ENCODE measurements at places on chromosomes 2 and 18.

DNA sequence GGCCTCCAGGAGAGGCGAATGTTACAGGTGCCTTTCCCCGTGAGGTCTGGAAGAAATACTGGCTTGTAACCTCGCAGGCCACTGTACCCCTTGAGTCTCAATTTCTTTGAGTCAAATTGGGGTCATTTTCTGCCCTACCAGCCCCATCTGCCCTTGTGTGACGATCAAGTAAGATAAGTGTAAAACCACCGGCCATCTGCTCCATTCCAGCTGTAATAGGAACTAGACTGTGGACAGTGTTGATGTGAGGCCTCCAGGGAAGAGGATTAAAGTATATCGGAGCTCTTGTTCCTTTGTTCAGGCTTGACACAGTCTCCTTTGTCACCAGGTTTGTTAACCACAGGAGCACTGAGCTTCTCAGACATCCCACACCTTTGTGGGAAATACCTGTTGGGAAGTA, 65.6 kb downstream of the MRPS9 start:
- DNase-seq, result no peak

- DNase-seq, result no peak
Measured at GRCh38 chr18:66124394-66124793, 373.6 kb downstream of the CDH7 start.

GRCh38 chr2:197255543-197255942, 55.0 kb downstream of the ANKRD44 start:
- peak; percentile 31 for DNase-seq

DNA sequence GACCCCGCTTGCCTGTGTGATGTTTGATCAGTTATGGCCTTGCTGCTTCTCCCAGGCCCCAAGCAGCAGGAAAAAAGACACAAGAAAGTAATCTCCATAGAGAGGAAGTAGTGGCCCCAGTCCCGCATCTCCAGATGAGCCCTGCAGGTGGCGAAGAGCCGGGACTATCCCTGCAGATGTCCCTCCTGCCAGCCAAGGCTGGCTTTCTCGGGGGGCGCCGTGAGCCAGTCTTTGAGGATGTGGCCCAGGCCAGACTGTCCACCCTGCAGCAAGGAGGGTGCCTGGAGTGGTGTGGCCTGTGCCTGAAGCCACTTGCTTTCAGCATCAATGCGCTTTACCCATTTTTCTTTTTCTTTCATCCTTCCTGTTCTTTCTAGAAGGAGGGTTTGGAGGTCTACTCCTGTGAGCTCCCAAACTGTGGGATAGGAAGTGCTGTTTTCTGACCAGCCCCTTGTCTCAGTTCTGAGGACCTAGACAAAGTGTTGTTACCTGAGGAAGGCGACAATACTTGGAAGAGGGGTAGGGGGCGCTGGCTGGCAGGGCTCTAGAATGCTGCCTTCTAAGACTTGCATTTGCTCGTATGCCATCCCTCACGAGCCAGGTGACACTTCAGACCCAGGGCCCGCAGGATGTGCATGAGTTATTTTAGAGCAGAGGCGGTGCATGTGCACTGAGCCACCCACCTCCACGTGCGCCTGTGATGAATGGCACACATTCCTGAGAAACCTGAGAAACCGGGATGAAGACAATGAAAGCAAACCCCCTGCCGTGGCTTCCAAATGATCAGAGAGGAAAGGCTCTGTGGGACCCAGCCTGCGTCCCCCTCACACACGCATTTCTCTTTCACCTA, 255.8 kb downstream of the FBXO15 start:
- no peak for DNase-seq

DNA sequence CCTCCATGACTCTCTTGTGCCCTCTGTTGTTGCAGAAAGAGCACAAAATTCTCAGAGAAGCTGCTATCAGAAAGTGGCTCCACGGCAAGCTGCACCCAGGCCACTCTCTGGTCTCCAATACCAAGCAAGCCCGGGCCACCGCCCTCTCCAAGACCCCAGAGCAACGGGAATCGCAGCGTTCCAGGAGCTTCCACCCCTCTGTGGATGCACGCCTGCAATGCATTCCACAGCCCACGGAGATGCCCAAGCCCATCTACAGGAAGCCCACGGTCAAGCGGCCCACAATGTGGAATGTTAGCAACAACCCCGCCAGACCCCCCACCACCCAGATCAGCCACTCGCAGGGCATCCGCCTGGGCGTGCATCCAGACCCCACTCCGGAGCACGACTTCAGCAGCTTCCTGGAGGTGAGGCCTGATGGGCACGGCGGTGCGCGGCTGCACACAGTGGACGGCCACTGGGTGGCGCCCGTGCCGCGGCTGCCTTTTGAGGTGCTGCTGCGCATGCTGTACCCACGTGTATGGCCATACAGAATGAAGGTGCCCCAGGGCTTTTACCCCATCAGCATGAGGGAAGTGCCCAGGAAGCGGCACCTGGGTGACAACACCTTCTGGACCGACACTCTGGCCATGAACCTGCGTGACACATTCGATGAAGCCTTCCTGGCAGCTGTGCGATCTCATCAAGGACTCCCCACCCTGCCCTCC, 6.3 kb downstream of the ANKRD53 start:
- peak; percentile 65 for DNase-seq

DNA sequence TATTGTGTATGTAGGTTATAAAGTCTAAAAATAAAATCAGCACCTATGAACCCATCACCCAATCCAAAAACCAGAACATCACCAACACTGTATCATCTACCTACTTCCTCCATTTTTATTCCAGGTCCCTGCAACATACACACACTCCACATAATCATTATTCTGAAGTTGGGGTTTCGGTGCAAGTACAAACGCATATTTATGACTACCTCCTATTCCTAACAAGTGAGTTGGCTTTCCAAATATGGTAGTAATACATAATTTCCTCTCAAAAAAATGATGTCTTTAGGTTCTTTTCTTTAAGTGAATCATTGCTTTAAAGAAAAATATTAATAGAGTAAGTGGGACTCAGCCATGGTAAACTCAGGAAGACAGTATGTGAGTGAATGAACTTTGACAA, 3.3 kb downstream of the ACVR1 start:
- no peak for DNase-seq

- DNase-seq, result no peak
Measured at GRCh38 chr18:78605255-78605654, 374.4 kb upstream of the SALL3 start.

DNA sequence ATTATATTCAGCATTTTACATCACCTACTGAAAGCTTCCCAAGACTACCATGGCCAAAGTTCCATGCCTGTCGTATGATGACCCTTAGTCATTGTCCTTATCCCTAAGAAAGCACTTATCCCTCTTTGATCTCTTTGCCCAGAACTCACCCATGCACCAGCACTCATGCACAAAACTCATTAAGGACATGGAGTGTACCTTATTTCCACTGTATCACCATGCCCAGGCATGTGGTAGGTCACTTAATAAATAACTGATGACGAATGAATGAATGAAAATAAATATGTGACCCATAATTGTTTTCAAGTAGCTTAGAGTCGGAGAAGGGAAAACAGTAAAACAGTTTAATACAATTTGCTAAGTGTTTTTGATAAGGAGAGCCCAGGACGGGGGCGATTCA, 220.1 kb downstream of the IKZF2 start:
- no peak for DNase-seq

DNA sequence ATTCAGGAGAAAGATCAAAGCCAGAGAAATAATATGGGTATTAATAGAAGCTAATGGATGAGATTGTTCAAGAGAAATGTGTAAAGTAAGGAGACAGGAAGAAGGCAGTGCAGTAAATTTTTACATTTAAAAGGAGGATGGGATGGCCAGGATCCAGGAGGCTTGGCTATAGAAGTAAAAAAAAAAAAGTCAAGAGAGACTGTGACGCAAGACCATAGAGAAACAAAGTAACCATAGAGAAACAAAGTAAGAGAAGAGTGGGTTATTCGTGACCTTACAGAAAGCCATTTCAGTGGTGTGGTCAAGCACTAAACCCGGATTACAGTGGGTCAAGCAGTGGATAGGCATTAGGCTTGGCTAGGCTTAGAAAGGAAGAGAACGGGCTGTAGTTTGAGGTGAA, 10.5 kb upstream of the FAM171B start:
- no peak for DNase-seq

DNA sequence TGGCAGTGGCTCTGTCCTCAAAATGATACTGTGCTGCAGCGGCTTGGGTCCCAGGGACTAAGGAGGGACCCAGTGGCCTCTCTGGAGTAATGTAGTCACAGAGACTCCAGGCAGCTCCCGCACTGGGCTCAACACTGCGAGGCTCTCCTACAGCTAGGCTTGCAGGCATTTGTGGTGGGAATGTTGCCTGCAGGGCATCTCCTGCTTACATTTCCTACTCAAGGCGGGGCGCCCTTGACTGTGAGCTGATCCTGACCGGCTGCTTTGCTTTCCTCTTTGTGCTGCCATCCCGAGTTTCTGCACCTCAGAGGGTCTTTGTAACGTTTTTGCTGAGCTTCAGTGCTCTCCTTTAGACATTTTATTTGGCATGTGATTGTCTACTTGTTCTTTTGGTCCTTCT, 177.4 kb upstream of the FN1 start:
- no peak for DNase-seq

DNA sequence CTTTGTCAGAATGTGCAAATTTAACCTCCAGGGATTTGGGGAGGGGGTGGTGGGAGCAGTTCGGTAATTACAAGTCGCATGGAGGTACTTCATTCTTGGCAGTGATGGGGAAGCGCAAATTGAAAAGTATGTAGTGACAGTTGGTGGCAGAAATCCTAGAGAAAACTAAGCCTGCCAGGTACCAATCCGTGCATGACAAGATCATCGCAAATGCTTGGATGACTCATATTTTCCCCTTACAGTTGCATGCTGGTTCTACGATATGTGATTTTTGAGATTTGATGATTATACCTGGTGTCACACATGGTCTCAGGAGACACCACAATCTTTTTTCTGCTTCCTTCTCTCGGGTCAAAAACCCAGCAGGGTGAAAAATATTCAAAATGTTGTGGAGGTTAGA, 479.7 kb upstream of the ID2 start:
- DNase-seq, result no peak

GRCh38 chr2:112724591-112725525, 4.0 kb downstream of the NT5DC4 start:
- no peak for DNase-seq

DNA sequence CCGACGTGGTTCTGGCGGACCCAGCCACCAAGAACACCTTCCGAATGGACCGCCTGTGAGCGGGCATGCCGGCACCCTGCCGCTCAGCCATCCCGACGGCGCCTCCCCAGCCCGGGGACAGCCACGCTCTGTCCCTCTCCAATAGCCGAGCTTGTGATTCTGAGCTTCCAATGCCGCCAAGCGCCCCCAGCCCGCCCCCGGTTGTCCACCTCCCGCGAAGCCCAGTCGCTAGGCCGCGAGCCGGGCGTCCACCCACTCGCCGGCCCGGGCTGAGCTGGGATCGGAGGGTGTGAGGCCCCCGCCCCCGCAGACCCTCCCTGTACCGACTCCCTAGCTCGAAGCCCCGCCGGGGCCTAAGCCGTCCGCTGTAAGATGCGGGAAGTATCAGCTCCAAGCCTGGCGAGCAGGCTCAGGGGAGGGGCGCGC, 1195.1 kb upstream of the CHAC2 start:
- no peak for DNase-seq

- DNase-seq, result no peak
Measured at GRCh38 chr2:151775057-151775740, 40.9 kb upstream of the NEB start.

DNA sequence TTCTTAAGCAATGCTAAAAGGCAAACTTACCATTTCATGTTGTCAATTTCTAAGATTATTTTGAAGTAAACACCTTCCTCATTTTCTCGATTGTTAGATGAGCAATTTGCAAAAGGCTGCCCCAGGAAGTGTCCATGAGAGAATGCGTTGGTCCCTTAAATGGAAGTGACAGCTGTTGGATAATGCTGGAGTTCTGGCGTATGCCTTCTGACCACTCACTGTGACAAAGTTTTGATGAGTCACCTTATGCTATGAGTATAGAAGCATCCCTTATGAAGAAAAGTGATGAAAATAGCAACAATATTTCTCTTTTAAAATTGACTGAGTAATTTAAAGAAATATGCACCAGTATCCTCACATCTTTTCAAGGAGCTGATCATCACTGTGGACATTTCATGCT, 1497.5 kb downstream of the DPP10 start:
- DNase-seq, result no peak

GRCh38 chr2:66574701-66575624, 140.0 kb downstream of the MEIS1 start:
- no peak for DNase-seq

GRCh38 chr2:205589479-205589878, 92.8 kb upstream of the NRP2 start:
- DNase-seq, result no peak

DNA sequence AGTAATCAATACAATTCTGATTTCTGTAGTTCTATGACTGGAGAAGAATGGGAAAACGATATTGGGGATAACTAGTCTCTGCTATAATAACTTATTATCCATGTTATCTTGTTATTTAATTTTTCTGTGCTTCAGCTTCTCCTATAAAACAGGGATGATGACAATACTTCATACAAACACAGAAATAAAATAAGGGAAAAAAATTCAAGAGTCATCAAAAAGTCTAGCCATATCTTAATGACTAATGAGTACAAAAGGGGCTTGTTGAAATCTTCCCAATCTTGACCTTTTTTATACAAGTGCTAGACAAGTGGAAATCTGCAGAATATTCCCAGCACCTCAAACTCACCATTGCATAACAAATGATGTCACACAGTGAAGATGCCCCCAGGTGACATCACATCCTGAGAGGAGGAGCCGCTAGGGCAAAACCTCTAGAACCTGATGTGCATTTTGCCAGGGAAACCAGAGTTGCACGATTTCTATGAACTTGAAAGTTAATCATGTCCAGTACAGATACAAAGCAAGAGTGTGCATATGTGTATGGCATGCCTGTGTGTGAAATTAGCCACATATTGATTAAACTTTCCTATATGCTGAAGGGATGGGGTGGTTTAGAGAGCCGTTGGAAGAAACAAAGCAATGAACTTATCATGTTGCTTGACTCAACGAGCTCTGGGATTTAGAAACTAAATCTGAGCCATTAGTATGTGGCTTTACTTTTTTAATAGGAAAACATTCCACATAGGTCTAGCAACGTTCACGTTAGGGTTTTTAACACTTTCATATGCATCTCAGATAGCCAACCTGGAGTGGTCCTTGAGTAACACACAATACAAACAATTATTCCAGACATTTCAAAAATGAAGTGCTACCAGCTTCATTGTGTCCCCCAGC, 278.9 kb downstream of the SLC4A3 start:
- no peak for DNase-seq

- no peak for DNase-seq
Measured at GRCh38 chr2:47301277-47301618, 101.7 kb upstream of the MSH2 start.

GRCh38 chr2:144234542-144234871, 285.4 kb downstream of the ZEB2 start:
- DNase-seq, result no peak

DNA sequence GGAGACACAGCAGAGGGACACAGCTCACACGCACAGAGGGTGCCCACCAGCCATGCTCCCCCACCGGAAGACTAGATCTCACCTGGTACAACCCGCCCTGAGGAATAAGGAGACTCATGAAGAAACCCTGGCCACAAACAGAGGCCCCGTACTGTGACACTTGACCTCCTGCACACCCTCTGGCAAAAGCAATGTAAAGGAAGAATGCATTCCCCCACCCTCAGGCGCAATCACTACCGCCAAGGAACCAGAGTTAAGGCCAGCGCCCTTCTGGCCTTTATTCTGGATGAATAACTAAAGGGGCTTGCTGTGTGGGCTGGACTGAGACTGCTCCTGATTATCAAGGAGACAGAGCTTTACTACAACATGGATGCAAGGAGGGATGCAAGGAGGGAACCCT, 509.2 kb upstream of the SPHKAP start:
- no peak for DNase-seq

Measured in stimulated activated CD8-positive, alpha-beta memory T cell treated with anti-CD3 and anti-CD28 coated beads, Interleukin-15, amount 100 ng/mL, for 24 hours (primary cell).